ENCODE measurements at places on chromosomes 11 and 22.
A peak's percentile ranks its signal among the peaks of the same experiment; 100 is the strongest.

DNA sequence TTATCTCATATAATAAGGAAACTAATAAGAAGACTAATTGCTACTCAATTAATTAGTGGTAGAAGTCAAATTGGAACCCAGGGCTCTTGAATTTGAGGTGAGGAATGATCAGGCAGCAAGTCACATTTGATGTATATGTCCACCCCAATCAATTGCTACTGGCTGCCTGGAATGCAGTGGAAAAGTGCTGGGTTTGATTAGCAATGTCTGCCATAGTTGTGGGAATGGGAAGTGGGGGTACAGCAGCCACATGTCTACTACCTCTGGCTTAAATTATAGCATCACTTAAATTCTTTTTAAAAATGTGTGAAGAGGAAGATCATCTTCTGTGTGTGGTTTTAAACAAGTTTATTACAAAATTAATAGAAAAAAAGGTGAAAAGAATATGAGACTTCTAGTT, 50.8 kb upstream of the NAV2 start:
- DNase-seq, result no peak

GRCh38 chr11:20227631-20228030, 67.4 kb upstream of the DBX1 start:
- DNase-seq, result no peak

DNA sequence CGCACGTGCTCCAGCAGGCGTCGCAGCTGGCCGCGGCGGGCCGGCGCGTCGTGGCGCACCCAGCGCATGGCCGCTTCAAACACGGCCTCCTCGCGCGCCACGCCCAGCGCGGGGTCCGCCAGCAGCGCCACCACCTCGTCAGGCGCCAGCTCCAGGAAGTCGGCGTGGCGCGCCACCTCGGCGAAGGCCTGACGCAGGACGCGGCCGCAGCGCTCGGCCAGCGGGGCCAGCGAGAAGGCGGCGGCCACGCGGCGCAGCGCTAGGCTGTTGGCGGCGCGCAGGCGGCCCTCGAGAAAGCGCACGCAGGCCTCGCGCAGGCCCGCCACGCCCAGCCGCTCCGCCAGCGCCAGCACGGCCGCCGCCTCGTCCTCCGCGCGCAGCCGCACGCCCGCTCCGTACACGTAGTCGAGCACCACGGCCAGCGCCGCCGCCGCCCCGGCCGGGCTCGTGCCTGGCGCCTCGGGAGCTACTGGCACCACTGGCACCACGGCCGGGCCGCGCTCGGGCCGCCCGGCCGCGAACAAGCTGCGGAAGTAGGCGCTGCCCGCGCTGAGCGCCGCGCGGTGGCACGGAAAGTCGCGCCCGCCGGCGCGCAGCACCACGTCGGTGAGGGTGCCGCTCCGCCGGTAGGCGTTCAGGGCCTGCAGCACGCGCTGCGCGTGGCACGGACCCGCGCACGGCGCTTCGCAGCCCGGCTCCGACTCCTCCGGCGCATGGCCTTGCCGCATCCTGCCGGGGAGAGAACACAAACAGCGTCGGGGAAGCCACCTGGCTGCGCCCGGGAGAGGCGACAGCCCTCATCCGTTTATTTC, 2.9 kb downstream of the KLHL35 start:
- no peak for DNase-seq

DNA sequence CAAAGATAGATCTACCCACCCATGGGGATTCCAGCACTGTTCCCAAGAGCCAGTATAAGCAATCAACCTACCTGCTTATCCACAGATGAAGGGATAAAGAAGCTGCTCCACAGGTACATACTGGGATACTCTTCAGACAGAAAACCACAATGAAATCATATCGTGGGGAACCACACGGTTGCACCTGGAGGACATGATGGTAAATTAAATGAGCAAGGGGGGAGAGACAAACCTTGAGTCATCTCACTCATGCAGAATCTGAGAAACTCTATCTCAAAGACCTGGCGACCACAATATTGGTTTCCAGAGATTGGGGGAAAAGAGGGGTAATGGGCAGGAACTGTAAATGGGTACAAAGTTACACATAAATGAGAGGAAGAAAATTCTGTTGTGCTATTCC, 14.5 kb downstream of the RGL4 start:
- DNase-seq, result no peak

GRCh38 chr11:78548911-78549590, 25.6 kb downstream of the NARS2 start:
- no peak for DNase-seq

- DNase-seq, result peak; percentile 19
Observed at GRCh38 chr22:37457093-37457893, 28.9 kb downstream of the MFNG start.

DNA sequence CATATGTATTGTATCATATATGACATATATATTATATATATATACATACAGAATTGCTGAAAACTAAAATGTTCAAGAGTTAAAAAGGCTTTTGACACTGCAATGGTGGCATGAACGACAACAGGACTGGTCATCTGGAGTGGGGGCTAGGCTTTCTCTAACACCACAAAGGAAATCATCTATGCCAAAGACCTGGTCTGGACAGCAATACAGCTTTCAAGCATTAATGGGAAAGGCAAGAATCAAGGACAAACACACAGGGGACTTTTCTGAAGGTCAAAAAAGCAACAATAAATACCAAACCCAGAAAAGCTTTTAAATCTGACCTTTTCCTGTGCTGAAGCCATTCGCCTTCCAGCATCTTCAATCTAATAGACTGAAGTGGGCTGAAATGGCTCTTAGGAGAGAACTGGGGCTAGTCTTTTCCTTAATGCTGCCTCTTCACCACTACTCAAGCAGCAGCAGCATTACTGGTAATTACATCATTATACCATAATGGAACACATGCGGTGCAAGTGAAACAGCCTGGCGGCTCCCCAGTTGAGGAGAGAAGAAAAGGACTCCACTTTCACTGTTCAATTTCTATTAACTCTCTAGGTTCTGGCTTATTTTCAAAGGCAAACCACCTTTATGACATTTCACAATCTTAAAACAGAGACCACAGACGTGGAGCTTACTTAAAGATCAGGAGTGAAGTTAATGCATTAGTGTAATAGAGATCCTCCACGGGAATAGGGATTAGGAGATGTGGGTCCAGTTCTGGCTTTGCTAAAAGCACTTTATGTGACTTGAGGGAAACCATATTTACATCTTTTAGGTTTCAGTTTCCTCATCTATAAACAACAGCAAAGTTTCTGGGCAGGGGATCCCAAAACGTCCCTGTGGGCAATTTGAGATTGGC, 63.0 kb downstream of the GAB2 start:
- peak; percentile 26 for DNase-seq

DNA sequence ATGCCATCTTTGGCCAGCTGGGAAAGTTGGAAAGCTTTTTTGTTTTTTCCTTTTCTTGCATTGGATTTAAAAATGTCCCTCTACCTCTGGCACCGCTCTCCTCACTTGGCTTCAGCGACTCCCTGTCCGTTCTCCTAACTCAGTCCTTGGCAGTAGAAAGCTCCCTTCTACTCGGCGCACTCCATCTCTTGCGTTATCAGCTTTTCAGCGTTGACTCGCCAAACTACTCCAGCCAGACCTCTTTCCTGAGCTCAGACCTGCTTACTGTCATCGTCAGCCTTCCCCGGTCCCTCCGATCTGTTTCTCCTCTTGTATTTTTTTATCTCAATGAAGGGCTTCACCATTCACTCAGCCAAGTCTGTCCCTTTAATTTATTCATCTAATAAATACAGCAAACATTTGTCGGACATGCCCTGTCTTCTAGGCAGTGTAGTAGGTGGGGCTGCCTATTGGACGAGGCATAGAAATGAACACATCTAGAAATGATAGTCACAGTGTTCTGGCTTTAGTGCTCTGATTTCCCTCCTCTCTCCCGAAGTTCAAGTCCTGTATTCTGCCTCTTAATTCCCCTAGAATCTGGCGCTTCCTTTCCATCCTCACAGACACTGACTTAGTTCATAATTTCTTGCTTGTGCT, 839 bp downstream of the CEP164 start:
- no peak for DNase-seq

DNA sequence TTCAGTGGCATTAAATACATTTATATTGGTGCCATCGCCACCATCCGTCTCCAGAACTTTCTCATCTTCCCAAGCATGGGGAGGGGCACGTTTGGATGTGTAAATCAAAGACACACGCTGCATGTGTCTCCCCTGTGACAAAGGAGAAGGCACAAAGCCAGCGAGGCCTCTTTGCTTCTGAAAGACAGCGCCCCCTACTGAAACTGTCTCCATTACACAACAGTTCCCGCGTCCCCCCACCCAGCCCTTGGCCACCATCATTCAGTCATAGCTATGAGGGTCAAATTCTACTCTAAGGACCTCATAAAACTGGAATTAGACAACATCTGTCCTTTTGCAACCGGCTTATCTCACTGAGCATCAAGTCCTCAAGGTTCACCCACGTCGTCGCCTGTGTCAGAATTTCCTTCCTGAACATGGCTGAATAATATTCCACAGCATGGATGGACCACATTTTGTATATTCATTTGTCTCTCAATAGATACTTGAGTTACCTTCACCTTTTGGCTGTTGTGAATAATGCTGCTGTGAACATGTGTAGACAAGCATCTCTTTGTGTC, 64.8 kb downstream of the IGF2 start:
- DNase-seq, result no peak

- no peak for DNase-seq
Observed at GRCh38 chr11:46338988-46339666, 8.1 kb upstream of the DGKZ start.

DNA sequence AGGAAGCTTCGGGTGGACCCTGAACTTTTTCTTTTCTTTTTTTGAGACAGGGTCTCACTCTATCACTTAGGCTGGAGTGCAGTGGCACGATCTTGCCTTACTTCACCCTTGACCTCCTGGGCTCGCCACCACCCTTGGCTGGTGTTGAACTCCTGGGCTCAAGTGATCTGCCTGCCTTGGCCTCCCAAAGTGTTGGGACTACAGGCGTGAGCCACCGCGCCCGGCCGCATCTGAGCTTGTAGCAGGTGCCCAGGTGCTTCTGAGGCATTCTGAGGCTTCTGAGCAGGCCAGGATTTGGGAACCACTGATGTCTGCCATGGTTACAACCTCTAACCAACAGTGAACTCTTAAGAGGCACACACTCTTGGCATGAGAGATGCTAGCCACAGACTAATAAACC, 5.1 kb downstream of the USP35 start:
- DNase-seq, result no peak

DNA sequence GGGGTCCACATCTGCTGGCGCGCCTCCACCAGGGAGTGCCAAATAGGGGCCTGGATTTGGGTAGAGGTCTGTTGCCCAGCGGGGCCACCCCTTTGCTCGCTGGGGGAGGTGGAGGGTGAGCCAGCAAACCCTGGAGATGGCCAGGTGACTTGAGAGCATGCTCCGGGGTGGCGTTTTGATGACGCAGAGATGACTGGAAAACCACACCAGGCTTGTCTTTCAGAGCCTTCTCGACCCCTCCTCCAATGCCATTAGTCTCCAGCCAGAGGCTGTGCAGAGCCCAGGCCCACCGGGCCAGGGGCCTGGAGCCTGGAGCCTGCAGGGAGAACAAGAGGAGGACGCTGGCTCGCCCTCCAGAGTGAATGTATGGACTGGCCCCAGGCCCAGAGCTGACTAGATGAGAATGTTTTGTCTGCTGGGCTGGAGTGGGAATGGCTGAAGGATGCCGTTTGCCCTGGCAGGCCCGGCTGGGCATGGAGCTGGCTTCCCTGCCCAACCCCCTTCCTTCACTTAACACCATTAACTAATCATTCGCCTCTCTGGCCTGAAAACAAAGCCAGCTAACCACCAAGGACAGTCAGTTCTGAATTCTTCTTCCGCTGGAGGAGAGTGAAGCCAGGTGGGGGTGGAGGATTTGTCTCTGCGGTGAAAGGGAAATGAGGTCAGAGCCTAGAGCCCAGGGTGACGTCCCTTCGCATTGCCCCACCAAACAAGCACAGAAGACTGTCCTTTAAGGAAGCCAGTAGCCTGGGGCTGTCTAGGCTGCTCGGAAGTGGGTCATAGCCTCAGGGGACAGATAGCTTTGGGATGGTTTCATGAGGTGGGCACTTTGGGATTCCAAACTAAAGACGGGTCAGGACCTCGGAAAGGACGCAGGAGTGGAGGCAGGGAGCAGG, 1.6 kb upstream of the MCAM start:
- peak; percentile 78 for DNase-seq

DNA sequence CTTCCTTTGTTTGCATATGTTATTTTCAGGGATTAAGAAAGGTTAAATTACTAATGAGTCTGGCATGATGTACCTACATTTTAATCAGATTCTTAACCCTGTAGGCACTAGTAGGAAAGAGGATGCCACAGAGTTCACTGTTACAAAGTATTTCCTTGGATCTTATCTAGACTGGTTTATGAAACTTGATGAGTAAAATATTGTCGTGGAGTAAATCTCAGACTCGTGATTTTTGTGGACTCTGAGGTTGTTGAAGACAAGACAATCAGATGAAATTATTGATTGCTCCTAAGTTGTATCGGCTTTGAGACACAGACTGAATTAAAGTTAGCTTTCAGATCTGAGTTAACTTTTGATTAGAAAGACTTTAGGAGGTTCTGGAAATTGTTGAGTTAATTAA, 6.0 kb downstream of the KMT2A start:
- no peak for DNase-seq

DNA sequence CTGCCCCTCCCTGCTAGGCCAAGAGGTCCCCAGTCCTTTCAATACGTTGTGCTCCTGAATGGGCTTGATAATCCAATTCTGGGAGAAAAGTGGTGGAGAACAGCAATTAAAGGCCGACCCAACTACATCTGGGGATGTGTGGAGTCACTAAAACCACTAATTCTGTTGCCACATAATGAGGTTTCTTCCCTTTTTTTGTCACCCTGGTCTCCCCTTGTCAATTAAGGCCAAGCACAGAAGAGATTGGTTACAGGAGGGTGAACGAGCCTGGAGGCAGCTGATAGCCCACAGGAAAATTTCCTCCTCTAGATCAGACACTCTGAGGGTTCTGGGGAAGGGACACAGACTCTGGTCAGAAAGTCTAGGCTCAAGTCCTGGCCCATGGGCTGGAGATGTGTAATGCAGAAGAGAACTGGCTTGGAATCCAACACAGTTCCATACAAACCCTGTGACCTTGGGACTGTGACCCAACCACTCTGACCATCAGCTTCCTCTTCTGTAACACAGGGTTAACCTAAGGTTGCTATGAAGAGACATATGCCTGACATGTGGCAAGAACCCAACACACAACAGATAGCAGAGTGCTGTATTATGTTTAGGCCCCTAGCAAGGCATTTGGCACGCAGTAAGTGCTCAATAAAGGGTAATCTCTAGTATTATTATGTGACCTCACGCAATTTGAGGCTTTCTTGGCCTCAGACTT, 146.4 kb downstream of the CHST1 start:
- no peak for DNase-seq

GRCh38 chr11:111845276-111846028, 25.9 kb downstream of the ALG9 start:
- DNase-seq, result no peak

GRCh38 chr22:47452184-47452583, 689.7 kb downstream of the TBC1D22A start:
- no peak for DNase-seq

GRCh38 chr11:66739983-66740382, 11.0 kb upstream of the SPTBN2 start:
- no peak for DNase-seq

Measured in GM12864 (cell line).